ENCODE measurements at places on chromosomes 4 and X.

DNA sequence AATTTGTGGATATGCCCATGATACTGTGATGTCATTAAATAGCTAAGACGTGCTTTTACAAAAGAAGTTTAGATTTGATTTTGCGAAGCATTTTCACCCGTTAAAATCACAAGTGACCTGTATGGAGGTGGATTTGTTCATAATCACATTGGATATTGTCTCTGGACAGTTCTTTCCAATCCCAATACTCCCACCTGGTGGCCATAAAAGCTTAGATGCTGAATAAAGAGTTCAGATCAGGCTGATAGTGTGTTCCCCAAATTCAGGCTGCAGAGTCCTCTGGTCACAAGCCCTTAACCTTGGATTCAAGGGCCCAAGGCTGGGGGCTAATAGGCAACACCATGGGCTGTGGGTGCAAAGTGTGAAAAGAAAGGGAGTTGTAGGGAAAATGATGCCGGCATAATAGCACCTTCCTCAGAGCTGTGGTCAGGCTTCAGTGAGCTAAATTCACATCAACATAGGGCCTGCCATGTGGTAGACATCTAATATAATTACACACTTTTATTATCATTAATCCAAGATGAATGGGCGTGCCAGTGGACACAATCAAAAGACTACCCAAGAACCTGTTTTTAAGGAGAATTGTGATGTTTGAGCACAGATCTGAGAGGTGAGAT is 28.1 kb downstream of the SMIM43 start:
- DNase-seq: no peak

DNA sequence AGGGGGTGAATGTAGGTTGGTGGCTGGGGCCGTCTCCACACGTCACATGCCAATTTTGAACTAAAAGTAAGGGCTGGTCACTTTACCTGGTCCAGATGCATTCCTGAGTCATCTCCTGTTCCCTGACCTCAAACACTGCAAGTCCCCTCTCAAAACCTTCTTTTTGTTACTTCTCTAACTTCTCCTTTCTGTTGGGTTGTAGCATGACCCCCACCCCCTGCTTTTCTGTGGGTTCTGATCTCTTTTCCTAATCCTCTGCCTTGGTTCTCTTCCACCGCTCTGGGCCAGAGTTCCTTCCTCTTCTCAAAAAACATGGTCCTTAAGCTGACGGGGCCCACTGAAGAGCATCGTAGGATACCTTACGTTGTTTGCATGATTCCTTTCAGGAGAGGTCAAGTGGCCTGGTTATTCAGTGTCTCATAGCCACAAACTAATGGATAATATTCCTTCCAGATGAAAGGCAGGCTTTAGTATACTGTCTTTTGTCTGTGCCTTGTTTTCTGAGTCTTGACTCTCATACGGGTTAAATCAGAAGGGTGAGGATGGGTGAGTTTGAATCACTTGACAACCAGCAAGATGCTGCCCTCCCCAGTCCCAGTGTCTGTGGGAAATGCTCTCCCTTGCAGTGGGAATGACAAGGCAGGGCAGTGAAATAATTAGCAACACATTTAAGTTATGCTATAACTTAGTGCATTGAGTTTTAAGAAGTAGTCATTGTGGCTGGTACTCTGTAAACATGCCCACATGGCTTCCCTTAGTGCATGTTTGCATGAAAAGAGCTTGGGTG is 15.1 kb downstream of the SMS start:
- no peak for DNase-seq

GRCh38 chrX:107541244-107541643 is 87.1 kb upstream of the PRPS1 start:
- DNase-seq: no peak

DNA sequence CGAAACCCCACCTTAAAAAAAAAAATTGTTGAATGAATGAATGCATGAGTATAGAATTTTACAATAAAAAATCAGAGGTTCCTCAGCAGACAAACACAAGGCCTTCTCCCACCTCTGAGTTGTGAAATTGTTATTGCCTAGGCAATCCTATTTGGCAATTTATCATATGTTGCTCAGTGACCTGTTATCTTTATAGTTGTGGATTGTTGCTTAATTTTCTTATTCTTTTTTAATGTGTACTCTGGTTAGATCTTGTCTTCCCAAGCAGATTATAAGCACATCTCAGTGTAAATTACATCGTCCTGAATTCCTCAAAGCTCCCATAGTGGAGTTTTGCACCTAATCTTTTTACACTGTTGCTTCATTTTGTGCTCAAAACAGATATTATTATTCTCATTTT is 71.9 kb downstream of the RBM47 start:
- DNase-seq: no peak

DNA sequence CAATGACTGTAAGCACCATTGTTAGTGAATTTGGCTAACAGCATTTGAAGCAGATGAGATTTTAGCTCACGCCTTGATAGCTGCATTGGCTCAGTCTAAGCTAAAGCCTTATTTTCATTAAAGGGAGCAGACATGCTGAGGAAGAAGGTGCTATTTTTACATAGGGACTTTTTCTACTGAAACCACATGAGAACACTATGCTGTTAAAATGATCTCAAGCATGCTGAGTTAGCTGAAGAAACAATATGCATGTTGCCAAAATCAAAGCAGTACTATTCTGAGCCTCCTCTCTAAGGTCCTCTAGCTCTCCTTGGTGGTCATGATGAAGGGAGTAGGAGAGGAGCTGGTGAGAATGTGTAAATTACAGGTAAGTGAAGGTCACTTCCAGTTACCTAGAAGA is 134.4 kb upstream of the JADE1 start:
- DNase-seq: no peak

GRCh38 chr4:83113429-83113786 is 1.1 kb downstream of the PLAC8 start:
- no peak for DNase-seq

- DNase-seq: peak; percentile 49
Observed at GRCh38 chrX:153925739-153926551, at the start of gene ARHGAP4. Gene ARHGAP4, minus strand, starts transcription at chrX:153926264. Its CDS starts 62 bp downstream, at chrX:153926202.

- DNase-seq: no peak
Observed at GRCh38 chrX:19899217-19899788, 11.9 kb upstream of the SH3KBP1 start.

DNA sequence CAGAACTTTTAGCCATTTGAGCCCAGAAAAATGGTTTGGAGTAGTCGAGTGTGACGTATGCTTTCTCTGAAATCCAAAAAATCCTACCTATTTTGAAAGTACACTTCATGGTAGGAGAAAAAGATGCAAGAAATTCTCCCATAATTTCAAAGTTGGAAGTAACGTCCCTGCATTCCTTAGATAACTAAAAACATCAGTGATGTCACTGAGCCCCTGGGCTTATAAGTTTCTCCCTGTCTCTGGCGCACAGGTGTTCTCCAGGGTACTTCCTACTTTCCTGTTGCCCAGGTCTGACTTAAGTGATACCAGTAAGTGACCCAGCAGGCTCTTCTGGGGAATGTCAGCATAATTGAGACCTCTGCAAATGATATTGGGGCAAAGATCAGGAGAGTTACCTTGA is 90.5 kb upstream of the WDR1 start:
- DNase-seq: no peak

DNA sequence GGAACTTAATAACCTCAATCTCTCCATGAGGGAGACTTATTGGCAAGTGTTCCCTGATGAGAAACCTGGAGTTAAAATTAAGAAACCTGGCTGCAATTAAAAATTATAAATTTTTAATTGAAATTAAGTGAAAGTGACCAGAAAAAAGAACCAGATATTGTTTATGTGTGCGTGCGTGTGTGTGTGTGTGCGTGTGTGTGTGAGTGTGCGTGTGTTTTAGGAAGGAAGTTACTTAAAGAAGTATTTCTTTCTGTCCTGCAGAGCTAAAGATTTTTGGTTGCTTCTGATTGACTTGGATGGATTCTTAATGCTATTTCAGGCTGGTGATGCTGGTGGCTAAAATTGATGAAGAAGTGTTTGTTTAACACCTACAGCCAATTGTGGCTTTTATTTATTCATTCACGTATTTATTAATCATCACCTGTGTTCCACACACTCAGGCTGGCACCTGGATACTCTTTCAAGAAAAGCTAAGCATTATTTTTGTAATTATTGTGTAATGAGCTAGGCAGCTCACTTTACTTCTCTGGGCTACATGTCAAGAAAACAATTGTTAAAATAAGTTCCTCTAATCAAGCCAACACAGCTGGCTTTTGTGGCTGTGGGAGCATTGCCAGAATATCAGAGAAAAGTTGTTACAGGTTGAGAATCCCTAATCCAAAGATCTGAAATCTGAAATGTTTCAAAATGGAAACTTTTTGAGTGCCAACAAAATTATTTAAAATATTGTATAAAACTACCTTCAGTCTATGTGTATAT is 68.5 kb downstream of the CEP44 start:
- DNase-seq: no peak

DNA sequence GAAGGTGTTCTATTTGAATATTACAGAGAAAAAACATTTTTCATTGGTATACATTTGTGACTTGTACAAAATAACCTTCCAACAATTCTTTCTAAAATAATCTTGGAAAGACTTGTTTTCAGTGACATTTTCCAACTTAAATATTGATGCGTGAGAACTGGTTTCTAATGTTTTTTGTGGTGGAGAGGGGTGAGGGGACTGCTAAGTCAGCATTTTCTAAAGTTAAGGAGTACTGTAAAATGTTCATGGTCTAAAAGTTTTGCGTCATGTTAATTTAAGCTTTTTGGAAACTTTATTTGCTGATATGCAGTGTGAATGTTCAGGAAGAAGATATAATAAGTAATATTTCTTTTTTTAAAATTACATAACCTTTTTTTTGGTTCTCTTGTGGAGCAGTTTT is 229.3 kb downstream of the MAGEB5 start:
- DNase-seq: no peak

GRCh38 chr4:15344041-15344440 is 83.8 kb upstream of the C1QTNF7 start:
- no peak for DNase-seq

DNA sequence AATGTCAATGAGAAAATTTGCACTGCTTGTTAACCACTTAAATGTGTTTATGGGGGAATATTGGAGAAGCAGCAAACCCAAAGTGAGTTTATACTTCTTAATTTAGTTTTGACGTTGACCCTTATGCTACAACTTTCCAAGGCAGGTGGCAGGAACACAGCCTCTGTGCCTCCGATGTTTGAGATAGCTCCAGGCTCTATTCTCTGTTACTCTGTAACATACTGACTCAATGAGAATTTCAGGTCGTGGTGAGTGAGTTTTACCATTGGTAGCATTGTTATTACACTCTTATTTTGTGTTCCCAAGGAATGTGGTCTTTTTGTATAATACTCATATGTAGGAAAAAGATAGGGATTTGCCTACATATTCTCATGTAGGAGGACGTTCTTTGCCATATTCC is 210.7 kb downstream of the BMPR1B start:
- no peak for DNase-seq

DNA sequence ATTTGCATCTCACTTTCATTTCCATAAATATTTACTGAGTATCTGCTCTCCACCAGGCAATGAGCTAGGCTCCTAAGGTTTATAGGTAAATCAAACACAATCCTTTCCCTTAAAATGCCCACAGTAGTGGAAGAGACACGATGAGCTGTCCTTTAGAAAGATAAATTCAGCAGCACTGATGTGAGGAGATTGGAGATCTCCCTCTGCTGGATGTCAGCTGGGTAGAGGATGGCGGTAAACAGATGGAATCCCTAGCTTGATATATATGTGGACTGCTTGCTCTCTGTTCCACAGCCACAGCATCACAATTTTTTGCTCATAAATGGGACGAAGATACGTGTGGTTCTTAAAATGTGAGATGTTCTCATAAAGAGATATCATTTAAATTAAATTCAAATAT is 216.4 kb upstream of the RASGEF1B start:
- no peak for DNase-seq

DNA sequence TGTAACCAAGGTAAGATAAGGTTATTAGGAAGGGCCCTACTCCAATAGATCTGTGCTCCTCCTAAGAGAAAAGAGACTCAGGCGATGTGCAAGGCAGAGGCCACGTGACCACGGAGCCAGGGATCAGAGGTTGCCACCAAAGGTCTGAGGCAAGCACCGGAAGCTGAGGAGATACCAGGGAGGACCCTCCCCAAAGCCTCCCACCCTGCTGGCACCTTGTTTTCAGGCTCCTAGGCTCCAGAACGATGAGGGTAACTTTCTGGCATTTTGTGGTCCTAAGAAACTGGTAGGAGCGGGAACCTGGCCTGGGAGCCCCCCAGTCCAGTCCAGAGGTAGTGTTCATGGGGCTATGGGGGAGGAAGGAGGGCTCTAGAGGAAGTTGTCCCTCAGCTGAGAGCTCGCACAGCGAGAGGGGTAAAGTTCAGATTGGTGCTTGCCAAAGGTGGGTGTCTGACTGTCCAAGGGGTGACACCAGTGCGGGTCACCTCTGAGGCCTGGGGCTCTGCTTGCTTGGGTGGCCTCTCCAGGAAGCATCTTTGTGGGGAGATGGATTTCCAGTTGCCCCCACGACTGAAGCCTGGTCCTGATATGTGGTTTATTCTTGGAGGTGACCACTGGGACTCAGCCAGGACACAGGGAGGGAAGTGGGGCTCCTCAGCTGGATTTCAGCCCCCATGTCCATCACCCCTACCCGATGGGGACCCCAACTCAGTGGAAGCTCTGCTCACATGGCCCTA is 7.5 kb upstream of the LETM1 start:
- DNase-seq: no peak

DNA sequence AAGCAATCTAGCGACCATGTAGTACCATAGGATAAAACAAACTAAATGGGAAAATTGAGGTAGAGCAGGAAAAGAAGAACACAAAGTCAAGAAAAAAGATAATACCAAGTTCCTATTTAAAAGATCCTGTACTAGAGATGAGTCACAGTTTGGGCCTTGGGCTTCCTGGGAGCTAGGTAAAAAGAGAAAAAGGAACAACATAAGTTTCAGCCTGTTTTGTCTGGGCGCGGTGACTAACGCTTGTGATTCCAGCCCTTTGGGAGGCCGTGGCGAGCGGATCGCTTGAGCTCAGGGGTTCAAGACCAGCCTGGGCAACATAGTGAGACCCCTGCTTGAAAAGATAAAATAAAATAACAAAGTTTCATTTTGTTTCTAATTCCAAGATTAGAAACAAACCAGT is 14.0 kb upstream of the TMEM156 start:
- DNase-seq: no peak

DNA sequence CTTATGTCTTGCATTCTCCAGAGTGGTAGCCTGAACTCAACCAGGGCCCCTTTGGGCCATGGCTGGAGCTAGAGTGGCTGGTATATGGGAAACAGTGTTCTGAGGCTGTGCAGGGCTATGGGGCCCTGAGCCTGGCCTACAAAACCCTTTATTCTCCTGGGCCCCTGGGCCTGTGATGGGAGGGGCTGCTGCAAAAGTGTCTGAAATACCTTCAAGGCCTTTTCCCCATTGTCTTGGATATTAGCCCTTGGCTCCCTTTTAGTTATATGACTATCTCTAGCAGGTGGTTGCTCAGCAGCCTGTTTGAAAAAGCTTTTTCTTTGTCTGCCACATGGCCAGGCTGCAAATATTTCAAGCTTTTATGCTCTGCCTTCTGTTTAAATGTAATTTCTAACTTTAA is 22.5 kb downstream of the APOOL start:
- DNase-seq: no peak

DNA sequence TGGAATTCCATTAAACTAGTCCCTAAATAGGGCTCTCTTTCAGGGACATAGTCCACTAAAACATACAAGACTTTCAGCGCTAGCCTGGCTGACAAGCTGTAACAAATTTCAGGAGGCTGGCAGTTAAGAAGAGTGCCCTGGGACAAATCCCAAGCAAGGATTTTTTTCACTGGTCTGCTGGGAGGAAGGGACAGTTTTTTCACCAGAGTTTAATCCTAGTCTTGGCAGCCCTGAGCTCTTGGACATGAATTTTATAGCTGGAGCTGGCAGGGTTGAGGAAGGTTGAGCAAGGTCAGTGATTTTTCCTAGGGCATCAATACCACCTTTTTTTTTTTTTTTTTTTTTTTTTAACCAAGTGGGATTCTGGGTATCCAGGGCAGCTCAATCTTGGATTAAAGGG is 184.4 kb downstream of the SH2D1A start:
- no peak for DNase-seq

- DNase-seq: no peak
Observed at GRCh38 chr4:11426731-11427120, 2.0 kb downstream of the HS3ST1 start.

Measured in activated gamma-delta T cell (primary cell).